ENCODE measurements at places on chromosomes 6 and 20. TPM values are rescaled to one million over a fixed set of nuclear protein-coding genes. Genes with fewer than 3 reads are reported as not detected.

- ATAC-seq: no peak
Observed at GRCh38 chr6:157806856-157807215, 16.2 kb upstream of the SNX9 start.

GRCh38 chr6:137871831-137872454 is 4.9 kb downstream of the TNFAIP3 start:
- ATAC-seq: no peak

- ATAC-seq: peak; percentile 90
Observed at GRCh38 chr20:44572551-44573500, 9.6 kb upstream of the PKIG start.

GRCh38 chr20:49699200-49699992 is 14.3 kb downstream of the B4GALT5 start:
- peak; percentile 55 for ATAC-seq

DNA sequence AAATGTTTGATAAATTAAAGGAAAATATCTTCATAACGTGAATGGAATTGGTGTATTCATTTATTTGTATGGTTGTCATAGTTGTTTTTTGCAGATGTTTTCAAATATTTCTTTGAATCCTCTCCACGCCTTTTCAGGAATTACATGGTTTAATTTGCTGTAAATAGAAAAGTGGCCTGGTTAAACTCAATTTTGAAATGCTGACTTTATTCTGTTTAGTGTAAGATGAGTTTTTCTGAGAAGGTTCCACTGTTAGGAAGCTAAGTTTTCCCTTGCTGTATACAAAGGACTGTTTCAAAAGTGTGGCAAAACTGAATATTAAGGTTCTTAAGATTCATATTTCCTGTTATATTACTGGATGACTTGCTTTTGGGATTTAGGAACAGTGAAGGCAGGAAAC is 503 bp upstream of the ZC2HC1B start:
- ATAC-seq: no peak

DNA sequence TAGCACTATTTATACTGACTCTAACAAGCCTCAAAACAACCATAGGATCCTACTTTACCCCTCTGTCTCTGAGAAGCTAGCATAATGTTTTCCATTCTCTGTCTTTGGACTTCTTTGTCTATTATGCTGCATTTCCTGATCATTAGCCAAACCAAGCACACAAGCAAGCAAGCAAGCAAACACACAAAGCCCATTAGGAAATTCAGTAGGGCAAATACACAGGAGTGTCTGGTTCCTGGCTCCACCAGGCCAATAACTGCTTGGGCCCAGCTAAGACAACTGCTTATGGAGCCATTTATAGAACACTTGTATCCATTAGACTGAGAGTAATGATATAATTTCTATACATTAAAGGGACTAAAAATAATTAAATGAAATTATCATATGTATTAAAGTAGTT is 952.9 kb upstream of the EPHA7 start:
- ATAC-seq: no peak

MYL9 gene
- total RNA-seq: 240 TPM

COL9A3 gene
- 2.2 TPM for total RNA-seq

PHACTR1 gene
- total RNA-seq: 2.7 TPM

NKX2-4 gene
- total RNA-seq: not detected

Measured in motor neuron (in vitro differentiated cells).